ENCODE measurements at places on chromosomes 13 and 19.
A peak's percentile ranks its signal among the peaks of the same experiment; 100 is the strongest.

GRCh38 chr13:21130116-21130515 lies 46.2 kb downstream of the SKA3 start:
- no peak for DNase-seq

DNA sequence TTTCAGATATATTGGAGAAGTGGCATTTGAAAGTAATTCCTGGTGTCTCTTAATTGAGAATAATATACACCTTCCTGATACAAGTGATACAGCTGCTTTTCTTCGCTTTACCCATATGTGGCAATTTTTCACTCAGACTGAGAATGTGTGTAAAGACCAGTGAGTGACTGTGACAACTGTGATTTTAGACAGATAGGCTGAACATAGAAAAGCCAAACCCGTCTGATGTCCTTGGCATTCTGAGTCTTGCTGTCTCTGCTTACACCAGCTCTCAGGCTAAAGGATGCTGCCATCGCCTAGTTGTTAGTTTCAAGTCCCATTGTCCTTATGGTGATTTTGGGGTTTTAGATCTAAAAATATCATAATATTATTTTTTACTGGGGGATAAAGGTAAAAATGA lies 492.6 kb downstream of the RFC3 start:
- DNase-seq: no peak

GRCh38 chr13:98581971-98582702 lies 5.2 kb upstream of the STK24 start:
- DNase-seq: no peak

DNA sequence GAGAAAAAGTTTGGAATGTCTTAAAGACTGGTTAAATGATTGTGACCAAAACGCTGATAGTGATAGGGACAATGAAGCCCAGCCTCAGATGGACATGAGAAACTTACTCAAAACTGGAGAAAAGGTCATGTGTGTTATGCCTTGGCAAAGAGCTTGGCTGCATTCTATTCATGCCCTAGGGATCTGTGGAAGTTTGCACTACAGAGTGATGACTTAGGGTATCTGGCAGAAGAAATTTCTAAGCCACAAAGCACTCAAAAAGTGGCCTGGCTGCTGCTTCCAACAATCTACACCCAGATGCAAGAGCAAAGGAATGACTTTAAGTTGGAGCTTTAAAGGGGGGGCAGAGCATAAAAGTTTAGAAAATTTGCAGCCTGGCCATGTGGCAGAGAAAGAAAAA lies 521.3 kb downstream of the UQCRFS1 start:
- DNase-seq: no peak

- no peak for DNase-seq
Measured at GRCh38 chr13:32254416-32254815, 60.7 kb downstream of the ZAR1L start.

- DNase-seq: peak; percentile 13
Measured at GRCh38 chr19:10797078-10797477, 38.9 kb downstream of the TMED1 start.

- DNase-seq: no peak
Measured at GRCh38 chr19:39557811-39558623, 18.1 kb upstream of the EID2 start.

GRCh38 chr13:81388400-81388799 lies 1047.5 kb upstream of the SPRY2 start:
- DNase-seq: no peak

- DNase-seq: no peak
Measured at GRCh38 chr19:49357186-49357585, 5.0 kb downstream of the TEAD2 start.

DNA sequence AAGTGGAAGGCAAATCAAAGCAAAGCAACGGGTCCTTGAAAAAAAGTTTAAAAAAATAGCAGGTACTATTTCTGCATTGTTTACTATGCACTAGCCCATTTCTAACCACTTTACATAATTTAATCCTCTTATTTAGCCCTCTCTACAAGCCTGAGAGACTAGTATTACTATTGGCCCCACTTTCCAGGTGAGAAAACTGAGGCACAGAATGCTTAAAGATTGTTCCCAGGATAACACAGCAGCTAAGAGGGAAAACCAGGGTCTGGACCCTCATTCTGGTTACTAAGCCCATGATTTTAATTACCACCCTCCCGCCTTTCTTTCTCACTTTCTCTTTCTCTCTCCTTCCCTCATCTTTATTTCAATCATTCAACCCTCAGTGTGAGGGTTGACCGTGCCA lies 5.7 kb downstream of the ZSWIM9 start:
- DNase-seq: no peak

DNA sequence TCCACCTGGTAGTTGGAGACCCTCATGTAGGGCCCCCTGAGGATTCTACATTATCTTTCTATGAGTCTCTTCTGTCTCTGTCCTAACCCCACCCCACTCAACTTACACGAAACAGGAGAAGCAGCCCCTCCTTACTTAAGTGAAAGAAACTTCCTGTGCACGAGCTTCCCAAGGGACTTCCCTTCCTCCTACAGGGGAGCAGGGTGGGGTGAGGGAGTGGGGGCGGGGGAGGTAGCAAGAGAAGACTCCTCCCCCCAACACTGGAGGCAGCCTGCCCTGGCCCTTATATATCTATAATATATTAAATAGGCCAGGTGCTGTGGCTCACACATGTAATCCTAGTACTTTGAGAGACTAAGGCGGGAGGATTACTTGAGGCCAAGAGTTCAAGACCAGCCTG lies 5.5 kb upstream of the PDE4C start:
- DNase-seq: no peak

DNA sequence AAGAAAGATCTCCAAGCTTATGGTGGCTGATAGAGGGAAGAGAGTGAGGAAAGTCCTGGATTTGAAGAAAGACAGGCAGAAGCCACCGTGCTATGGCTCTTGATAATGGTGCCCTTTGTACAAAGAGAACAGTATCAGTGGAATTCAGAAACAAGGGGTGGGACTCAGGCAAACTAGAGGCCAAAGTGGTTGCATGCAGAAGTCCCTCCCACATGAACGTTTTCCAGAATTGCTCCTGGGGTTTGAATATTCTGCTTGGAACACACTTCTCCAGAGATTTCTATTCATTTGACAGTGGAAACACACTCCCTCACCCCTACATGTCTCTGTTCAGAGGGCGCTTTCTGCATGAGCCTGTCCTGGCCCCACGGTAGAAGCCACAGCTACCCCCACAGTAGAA lies 10.1 kb upstream of the MBNL2 start:
- DNase-seq: no peak

DNA sequence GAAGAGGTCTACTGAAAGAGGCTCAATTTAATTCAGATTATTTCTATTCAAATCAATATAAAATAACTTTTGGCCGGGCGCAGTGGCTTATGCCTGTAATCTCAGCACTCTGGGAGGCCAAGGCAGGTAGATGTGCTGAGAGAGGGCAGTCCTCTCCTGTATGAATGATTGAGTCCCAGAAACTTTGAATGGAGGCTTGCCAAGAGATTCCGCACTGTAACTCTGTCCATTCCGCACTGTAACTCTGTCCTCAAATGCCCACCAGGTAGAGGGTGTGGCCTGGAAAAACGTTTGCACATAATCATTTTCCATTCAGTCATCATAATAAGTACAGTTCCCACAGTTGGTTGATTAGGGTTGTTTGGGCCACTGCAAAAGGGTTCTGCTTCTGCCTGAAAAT lies 274.7 kb upstream of the SOX21 start:
- no peak for DNase-seq

DNA sequence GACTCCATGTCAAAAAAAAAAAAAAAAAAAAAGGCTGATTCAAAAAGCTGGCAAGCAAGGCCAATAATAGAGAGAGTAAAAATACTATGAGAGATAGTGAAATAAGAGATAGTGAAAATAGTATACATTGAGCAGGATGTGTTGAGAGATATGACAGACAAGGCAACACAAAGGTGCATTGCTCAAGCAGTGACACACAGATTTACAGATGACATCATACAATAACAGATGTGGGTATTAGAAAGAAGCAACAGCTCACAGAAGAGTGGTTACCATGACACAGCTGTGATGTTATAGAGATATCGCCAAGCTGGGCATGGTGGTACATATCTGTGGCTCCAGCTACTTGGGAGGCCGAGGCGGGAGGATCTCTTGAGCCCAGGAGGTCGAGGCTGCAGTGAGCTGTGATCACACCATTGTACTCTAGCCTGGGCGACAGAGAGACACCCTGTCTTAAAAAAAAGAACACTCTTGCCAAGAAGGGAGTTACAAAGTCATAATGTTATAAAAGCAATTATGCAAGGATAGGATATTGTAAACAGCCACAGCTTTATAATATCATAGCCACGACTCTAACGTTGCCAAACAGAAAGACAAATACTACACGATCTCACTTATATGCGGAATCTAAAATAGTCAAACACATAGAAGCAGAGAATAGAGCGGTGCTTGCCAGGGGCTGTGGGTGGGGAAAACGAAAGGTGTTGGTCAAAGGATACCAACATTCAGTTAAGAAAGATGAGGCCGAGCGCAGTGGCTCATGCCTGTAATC lies 10.3 kb downstream of the TNFSF9 start:
- no peak for DNase-seq

GRCh38 chr13:94799299-94799698 lies 87.0 kb upstream of the SOX21 start:
- no peak for DNase-seq

GRCh38 chr13:38702669-38703068 lies 15.8 kb downstream of the FREM2 start:
- DNase-seq: no peak

GRCh38 chr19:46198756-46199155 lies 30.8 kb upstream of the IGFL1 start:
- DNase-seq: no peak

- no peak for DNase-seq
Measured at GRCh38 chr13:30668312-30668711, 50.6 kb downstream of the USPL1 start.

GRCh38 chr19:40493778-40494177 lies 27.0 kb downstream of the SPTBN4 start:
- no peak for DNase-seq

- no peak for DNase-seq
Measured at GRCh38 chr13:79710376-79710775, 229.4 kb downstream of the NDFIP2 start.

DNA sequence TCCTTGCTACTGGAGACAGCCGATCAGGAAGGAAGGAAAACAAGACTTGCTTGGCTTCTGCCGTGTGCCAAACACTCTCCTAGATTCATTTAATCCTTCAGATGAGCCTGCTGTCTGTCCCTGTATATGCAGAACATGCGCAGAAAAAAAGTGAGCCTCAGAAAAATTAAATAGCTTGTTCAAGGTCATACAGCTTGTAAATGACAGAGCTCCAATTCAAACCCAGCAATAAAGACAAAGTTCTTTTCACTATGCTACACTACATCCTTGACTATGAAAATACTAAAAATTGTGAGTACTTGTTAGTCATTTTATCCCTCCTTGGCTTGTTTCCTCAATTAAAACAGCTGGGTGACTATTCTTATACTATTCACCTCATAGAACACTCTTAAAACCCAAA lies 121.4 kb downstream of the KCNRG start:
- no peak for DNase-seq

- DNase-seq: no peak
Measured at GRCh38 chr19:57820599-57820998, 5.9 kb upstream of the ZNF552 start.

- DNase-seq: no peak
Measured at GRCh38 chr13:48849515-48849914, 126.2 kb upstream of the FNDC3A start.

DNA sequence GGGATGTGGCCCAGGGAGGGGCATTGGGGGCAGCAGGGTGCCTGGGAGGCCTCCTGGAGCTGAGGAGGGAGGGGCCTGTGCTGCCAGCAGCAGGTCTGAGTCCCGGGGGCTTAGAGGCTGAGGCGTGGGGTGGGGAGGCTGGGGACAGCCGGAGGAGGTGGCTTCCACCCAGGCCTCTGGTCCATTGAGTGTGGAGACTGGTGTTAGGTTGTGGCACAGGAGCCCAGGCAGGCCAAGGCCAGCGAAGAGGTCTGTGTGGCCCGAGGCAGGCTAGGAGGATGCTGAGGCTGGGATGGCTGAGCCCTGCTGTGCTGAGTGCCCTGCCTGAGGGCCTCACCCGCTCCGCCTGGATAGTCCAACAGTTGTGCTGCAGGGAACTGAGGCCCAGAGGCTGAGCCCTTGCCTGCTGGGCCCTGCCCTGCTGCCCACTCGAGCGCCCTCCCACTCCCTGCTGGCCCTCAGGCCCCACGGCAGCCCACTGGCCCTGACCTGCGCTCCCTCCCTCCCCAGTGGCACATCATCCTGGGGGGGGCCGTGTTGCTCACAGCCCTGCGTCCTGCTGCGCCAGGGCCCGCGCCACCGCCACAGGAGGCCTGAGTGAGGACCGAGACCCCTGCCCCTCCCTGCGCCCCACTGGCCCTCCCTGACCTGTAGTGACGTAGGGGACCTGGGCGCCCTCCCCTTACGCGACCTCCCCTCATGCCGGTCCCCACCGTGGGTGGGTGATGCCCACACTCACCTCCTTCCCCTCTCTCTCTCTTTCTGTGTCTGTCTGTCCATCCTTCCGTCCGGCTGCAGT lies 4.9 kb upstream of the GARIN5A start:
- DNase-seq: no peak

DNA sequence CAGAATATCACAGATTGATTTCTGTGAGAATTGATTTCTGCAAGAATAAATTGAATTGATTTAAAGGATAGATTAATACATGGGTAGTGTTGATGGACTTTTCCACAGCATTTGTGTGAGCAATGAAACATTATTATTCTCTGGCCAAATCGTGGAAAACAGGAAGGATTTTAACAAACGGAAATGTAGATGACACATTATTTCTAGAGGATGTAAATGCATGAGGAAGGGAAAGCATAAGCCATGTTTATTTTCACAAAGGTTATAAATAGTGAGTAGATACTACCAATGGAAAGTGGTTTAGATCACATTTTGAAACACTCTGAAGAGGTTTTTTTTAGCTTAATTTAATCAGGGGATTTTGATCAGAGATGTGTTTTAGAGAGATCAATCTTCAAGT lies 1534.6 kb upstream of the MIR17HG start:
- DNase-seq: no peak

DNA sequence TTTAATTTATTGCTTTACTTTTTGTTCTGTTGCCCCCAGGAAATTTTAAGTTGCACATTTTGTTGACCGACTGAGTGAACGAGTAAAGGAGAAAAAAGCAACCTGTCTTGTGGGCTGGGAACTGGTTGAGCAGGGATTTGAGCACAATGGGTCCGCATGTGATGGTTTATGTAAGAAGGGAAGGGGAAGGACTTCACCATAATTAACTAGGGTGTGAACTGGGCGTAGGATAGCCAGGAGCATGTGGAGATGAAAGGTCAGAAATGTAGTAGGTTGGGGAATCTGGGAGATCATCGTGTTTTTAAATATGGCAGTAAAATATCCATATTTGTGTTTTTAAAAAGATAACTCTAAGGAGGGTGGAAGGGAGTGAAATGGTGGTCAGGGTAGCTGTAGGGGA lies 99.9 kb downstream of the GPC5 start:
- DNase-seq: no peak

DNA sequence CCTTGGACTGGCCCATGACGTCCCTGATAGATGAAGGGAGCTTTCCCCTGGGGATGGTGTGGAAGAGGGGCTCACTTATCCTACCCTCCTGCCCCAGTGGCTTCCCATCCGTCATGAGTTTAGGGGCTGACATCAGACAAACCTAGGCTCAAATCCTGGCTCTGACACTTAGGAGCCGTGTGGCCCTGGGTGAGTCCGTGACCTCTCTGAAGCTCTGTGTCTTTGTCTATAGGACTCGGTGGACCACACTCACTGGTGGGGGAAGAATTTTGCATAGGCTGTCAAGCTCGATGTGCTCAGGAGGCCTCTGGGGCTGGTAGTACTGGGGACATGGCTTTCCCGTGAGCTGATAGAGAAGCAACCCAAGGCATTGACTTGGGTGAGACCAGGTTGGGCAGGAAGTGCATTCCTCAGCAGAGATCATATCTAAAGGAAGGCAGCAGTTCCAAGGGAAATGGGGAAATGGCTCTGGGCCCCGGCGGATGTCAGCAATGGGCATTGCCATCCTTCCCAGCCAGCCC lies 17.4 kb upstream of the AP1M2 start:
- no peak for DNase-seq
